Fibroblast of mammary gland (primary cell): ENCODE measurements at places on chromosomes 2 and 18.

DNA sequence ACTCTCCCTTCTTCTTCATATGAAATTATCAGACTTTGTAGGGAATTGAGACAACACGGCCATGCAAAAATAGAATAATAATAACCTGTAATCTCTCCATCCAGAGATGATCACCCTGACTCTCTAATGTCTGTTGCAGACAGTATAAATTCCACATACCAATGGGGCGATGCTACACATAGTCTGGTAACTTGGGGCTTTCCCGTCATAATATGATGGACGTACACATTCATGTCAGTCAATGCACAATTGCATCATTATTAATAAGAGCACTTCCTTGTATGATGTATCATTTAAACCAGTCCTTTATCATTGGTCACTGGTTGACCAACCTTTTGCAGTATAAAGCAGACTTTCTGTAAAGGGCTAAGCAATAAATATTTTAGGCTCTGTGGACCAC, 39.5 kb upstream of the SCLY start:
- DNase-seq: no peak

DNA sequence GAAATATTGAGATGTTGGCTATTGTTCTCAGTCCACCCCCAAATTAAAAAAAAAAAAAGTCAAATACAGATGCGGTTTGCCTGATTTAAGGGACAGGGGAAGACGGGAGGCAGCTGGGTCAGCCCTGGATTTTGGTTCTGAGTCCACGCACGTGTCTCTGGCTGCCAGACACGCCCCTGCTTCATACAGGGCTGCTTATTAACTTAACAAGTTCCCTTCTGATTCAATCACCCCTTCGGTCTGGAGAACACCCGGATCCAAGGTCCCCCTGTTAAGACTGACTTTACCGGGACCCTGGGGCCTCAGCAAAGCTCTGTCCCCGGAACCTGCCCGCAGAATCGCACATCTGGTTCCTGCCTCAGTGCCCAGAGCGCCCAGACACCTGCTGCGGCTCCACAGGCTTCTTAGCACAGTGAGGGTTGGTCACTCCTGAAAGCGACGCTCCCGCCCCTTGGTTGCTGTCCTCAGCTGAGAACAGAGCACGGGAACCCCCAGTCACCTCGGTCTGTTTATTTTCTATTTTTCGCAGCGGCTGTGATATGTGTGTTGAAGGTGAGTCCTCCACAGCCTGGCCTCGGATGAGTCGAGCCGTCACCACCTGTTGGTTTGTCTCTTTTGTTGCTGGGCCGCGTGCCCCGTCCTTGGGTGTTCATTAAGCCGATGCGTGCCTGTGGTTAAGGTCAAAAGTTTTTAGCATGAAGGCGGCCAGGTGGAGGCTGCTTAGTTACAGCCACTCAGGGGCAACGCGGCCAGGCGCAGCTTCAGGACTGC, 57.2 kb downstream of the RTP5 start:
- DNase-seq: no peak

DNA sequence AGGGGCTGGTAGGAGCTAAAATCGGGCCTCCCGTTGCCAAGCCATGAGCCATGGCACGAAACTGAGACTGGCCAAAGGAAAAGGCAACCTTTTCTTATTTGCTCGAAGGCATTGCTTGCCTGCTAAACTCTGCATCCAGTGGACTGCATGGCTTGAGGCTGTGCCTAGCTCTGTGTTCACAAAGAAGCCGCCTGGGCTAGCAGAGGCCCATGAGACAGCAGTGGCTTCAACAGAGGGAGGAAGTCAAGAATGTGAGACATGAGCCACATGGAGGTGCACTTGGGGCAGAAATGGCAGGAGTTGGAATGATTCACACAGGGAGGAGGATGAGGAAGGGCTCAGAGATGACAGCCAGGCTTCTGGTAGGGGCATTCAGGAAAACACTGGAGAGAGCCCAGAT, 33.5 kb downstream of the TPRKB start:
- DNase-seq: no peak

DNA sequence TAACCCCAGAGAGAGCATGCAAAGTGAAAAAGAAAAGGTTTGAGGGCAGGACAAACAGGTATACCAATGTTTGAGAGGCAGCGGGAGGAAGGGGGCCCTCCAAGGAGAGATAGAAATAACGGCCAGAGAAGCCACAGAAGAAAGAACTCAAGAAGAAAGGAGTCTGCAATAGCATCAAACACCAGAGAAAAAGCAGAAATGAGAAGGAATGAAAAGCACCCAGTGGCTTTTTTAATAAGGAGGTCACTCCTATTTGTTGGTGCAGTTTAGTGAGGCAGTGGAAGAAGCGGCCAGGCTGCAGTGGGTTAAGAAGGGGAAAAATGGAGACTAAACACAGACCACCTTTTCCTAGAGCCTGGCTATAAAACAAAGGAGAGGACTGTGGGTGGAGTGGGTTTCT, 177.2 kb downstream of the THADA start:
- no peak for DNase-seq

DNA sequence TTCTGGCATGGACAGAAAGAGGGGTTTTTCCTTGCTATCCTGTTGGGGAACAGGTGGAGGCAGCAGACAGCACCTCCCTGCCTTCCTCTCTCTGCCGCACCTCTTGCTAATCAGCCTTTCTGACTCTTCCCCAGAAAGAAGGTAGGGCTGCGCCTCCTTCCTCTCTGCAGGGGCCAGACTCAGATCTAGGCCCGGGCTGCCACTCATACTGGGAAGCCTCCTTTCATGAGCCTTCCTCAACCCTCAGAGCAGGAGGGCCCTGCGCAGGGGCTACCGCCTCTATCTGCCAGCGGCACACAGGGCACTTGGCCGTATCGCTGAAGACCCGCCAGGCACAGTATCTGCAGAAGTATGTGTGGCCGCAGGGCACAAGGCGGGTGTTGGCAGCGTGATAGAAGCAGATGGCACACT, 7.1 kb downstream of the NEURL3 start:
- no peak for DNase-seq

- no peak for DNase-seq
Observed at GRCh38 chr2:6792883-6793282, 72.8 kb downstream of the CMPK2 start.

DNA sequence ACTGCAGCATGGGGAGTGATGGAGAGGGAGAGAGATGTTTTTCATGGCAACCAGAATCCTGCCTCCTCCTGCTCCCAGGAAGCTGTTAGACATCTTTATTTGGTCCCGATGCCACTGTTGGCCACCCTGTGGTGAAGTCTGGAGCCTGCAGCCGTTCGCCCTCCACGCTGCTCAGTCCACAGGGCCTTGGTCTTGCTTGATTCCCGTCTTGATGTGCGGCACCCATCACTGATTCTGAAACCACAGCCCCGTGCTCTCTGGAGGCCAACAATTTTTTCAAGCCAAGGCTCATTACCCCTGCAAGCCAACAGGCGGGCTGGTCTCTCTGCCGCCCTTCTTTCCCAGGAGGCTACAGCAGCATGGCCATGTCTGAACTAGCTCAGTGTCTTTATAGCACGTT, 24.5 kb downstream of the SIGLEC15 start:
- DNase-seq: peak; percentile 19

DNA sequence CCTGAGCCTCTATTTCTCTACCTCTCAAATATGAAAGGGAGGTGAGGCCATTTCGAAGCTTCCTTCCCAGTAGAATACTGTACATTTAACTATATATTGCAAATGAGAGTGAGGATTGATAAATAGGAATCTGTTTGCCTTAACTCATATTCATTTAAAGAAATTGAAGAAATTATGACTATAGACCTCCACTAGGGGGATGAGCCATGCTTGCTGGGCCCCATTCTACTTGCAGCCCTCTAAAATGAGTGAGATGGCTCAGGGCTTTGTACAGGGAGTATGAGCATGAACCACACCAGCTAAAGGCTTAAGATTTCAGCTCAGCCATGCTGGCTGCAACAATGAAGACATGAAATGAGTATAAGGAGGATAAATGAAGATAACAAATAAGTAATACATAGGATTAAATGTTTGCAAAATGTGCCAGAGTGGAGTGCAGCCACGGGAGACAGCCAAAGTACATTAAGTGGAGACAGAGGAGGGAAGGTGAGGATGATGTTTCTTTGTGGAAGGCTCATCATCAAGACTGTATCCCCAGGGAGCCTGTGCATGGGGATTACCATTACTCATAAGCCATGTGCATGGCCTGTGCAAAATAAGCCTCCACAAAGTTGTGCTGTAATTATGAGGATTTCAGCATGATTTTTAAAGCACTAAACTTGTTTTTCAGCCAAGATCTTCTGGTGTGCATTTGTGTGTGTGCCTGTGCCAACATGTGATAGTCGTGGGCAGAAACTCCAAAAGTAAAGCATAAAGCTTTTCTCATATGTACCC, 300.8 kb downstream of the CNTNAP5 start:
- DNase-seq: peak; percentile 27
